ENCODE measurements at places on chromosomes 5 and 9. TPM values are rescaled to one million over a fixed set of nuclear protein-coding genes. Genes with fewer than 3 reads are reported as not detected.

The ZNF474 gene
- total RNA-seq, result not detected

The APBA1 gene
- 0.98 TPM for total RNA-seq

The PWWP2A gene
- total RNA-seq, result 22.7 TPM

The NMUR2 gene
- total RNA-seq, result not detected

The RNF224 gene
- not detected for total RNA-seq

DNA sequence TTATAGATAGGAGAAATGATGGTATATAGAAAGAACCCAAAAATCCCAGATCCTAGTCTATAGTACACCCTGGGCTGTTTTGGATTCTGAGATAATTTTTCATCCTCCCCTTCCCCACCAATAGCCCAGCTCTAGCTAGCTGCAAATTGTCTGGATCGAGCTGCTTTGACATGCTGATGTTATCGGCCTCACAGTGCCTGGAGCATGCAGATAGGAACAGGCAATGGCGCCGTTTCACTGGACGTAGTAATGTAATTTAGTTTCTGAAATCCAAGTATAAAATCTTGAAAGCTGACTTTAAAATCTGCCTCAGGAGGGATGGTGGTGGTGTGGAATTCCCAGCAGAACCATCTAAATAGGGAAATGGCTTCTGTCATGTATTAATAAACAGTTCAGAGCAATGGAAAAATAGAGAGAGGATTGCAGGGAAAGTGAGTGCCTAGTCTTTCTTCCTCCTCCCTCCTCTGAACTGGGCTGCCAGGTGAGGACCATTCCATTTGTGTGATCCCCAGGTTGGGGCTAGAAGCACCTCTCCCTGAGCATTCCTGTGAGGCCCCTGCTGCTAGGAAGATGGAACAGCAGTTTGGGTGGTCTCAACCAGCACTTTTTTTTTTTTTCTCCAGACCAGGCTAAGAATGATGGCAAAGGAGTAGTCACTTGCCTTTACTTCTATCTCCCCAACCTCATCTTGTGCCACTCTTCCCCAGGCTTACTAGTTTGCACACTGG lies 31.9 kb downstream of the FAM219A start:
- DNase-seq, result no peak

DNA sequence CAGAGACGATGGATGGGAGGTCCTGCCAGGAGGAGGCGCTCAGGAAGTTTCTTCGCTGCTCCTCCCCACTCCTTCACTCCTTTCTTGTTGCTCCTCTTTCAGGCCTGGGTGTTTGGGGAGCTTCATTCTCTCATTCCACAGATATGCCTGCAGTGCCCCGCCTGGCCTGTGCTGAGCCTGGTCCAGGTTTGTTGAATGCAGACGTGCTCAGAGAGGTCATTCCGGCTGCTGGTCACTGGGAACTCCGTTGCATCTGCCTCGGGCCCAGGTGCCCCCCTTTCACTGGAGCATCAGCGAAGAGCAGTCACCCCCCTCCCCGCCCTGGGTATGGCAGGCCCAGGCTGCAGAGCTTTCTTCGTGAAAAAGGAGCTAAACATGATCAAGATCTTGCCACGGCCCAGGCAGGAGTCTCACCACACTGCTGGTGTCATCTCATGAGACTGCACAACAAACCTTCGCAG lies 15.5 kb downstream of the SURF6 start:
- no peak for DNase-seq

DNA sequence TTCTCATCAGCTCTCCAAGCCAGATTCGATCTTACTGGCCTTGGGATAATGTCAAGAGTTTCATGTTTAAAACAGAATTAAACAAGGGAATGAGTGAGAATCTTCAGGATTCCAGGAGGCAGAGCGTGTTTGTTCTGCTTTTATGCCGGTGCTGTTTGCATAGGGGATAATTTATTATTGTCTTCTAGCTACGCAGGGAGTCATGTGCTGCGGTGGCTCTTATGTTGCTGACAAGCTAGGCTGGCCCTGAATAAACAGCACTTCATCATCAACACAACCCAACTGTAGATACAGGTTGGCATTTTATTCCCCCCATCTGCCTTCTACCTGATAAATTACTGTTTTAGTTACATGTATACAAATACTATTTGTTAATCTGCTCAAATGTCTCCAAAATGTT lies 47.1 kb upstream of the PCA3 start:
- no peak for DNase-seq

DNA sequence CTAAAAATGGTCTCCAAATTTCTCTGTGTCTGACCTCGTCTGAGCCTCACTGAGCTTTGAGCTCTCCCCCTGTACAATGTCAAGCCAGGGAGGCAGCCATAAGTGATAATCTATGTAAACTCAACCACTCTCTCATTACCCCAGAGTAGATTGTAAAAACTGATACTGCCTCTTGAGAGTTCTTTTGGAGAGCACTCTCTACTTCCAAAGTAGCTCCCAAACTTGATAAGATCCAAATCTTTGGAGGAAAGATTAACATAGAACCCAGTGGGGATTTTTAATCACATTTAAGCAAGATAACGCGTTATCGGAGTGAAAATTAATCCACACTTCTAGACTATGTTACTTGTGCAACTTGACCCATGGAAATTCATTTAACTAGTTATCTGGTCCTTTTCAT lies 54.9 kb downstream of the TMEM167A start:
- no peak for DNase-seq

DNA sequence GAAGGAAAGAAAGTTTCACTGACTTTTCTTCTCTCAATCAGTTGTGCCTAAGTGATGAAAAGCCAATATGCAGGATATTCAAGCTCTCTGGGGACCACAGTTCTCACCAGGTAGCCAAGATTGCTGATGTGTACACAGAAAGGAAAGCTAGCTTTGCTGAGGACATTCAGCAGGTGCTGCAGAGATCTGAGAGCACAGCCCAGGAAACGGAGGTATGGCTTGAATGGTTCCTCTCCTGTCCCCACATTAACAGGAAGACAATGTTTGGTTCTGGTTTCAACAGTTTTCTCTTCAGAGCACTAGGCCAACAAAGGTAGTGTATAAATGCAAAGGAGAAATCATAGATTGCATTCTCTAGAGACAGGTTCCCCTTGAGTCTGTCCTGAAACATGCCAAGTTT lies 69.6 kb downstream of the PTPDC1 start:
- DNase-seq, result no peak

DNA sequence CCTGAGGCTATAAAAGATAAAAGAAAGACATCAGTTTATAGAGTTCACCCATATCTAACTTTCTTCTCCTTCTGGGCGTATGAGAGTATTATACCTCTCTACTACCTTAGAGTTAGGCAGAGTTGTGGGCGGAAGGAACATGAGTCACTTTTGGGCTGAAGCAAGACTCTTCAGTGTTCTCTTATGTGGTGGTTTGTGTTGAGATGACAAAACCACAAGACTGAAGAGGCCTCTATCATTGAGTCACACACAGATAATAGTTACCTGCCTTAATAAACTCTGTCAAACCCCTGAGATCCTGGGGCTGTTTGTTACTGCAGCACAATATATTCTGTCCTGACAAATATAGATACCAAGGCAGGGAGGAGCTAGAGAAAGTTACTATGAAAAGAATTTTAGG lies 184.2 kb downstream of the EFNA5 start:
- DNase-seq, result peak; percentile 29

DNA sequence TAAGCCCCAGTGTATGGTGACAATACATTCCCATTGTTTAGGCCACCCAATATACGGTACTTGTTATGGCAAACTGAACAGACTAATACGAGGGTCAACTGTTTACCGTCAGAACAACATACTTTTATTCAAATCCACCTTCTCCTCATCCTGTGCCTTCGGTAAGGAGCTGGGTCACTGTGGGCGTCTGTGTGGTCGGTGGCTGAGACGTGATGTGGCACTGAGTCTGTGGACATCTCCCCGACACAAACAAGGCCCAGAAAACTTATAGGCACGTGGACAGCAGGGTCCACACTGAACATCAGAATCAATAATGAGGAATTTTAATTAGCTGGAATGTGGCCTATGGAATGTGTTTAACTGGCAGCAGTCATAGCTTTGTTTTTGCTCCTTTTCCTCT lies 154.3 kb upstream of the IRX2 start:
- no peak for DNase-seq

DNA sequence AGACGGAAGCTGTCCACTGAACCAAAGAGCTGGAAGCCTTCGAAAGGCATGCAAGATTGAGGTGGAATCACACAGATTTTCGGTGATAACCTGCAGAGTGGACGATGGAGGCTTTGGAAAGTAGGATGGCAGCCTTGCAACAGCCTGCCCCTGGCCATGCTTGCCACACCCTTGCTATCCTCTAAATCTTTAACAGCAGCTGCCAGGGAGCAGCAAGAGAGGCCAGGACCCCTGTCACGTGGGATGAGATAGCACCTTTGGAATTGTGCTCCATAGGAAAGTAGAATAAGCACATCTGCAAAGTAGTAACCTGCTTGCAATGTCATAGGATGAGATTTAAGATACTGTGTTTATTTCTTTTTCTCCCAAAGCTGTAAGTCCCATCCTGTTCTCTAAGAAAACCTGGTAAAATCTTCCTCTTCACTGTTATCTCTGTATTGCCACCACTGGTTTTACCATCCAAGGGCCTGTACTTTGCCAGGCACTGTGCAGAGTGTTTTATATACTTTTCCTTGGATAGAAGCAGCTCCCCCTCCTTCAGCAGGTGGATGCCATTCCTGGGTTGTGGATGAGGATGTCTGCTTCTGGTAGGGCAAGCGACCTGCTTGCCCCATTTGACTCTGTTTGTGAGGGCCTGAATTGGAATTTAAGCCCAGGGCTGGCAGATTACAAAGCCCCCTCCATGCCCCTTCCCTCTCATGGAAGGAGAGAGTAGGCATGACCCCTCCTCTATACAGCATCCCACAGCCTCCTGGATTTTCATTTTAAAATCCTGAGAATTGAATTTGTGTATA lies 10.1 kb downstream of the TRIO start:
- DNase-seq, result no peak

DNA sequence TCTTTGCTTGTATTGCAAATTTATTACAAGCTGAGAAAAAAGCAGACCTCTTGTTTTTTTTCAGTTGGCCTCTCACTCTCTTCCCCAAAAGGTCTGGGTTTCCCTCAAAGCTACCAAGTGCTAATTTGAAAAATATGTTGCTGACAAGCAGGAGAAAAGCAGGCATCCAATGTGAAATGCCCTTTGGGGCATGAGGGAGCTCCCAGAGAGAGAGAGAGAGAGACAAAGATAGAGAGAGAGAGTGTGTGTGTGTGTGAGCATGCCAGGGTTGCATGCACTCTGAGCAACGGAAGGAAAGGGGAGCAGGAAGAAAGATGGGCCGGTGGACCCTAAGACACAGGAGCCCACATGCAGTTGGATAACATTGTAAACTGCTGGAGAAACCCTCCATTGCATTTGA lies 358.4 kb downstream of the TMEM38B start:
- DNase-seq, result no peak
